ENCODE measurements at places on chromosomes 3 and 15. TPM values are rescaled to one million over a fixed set of nuclear protein-coding genes. Genes with fewer than 3 reads are reported as not detected.

The FOXL2NB gene
- not detected for polyA plus RNA-seq

The MITF gene
- 2.3 TPM for polyA plus RNA-seq

The SPINT1 gene
- polyA plus RNA-seq: 3.9 TPM

The BTLA gene
- not detected for polyA plus RNA-seq

The CCR9 gene
- polyA plus RNA-seq: not detected

The PLSCR2 gene
- not detected for polyA plus RNA-seq

The ALPK3 gene
- not detected for polyA plus RNA-seq

The CLDN1 gene
- not detected for polyA plus RNA-seq

The TM6SF1 gene
- polyA plus RNA-seq: 17.9 TPM

The TGM4 gene
- not detected for polyA plus RNA-seq

The RPS27L gene
- 135 TPM for polyA plus RNA-seq

All from immature natural killer cell (primary cell).